ENCODE measurements at places on chromosomes 1 and 21.

DNA sequence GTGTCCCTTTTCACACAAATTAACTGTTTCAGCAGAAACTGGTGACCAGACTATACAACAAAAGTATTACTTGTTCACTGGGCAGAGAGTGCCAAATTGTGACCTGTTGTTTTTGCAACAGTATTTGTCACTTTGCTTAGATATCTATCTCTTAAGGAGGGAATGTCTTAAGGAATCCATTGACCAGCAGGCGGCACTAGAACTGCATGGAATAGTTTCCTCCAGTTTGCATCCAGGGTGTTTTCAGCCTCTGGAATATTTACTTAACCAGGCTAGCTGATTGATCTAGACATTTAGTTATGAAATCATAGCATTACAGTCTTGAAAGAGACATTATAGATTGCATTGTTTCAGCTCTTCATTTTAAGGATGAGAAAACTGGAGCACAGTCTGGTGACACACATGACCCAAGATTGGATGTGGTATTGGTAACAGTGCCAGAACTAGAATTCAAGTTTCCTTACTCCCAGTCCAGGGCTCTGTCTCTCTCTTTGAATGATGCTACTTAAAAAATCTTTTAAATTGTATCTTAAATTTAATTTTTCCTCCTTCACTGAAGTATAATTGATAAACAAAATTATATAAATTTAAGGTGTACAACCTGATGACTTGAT is 16.9 kb downstream of the RPTN start:
- DNase-seq = no peak

DNA sequence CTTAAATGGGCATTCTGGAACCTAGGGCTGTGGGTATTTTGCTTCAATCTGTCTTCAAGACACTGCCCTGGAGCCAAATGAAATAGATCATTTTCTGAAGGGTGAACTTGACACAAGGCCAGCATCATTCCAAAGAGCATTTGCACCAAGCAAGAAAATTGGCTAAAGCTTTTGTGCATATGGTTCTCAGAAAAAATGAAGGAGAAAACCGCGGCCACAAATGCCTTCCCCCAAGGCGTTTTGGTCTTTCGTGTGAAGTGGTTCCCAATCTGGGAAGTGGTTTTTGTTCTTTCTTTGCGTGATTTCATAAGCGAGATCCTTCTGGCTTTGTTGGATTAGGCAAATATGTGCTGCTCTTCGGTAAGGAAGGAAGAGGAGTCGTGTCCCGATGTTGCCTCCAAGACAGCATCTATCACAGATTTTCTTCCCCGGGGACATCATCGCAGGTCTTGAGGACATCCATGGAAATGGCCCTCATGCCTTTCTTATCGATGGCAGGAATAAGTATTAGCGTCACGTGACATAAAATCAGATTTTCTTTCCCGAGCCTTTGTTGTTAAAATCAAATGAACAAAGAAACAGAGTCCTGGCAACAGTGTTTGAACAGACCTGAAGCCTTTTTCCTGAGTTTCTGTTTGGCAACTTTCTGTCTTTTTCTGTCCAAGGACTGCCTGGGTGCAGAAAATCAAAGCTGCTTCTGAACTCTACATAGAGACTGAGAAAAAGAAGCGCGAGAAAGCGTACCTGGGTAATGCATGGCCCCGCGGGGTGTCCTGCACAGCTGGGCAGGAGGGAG is 31.0 kb downstream of the ATP5PO start:
- DNase-seq = no peak

GRCh38 chr1:229650045-229650444 is 24.0 kb downstream of the URB2 start:
- no peak for DNase-seq

DNA sequence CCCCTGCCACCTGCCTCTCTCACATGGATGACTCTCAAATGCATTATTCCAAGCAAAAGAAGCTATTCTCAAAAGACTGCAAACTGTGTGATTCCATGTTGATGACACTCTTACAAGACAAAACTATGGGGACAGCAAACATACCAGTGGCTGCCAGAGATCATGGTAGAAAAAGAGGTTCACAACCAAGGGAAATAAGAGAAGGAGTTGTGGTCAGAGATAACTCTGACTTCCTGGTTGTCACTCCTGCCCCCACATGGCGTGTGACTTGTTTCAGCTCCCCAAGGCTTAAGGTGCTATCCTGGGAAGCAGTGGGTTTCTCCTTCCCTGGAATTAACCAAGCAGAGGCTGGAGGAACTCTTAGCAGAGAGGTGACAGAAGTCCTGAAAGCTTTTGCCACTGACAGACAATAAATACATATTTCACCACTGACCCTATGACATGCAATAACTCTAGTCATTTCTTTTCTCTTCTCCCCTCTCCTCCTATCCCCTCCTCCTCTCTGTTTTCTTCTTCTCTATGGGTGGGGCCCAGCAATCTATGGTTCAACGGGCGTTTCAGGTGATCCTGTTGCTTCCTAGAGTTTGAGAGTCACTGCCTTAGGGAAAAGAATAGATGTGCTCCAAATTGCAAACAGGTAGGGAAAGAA is 185.1 kb downstream of the FCRL5 start:
- no peak for DNase-seq

DNA sequence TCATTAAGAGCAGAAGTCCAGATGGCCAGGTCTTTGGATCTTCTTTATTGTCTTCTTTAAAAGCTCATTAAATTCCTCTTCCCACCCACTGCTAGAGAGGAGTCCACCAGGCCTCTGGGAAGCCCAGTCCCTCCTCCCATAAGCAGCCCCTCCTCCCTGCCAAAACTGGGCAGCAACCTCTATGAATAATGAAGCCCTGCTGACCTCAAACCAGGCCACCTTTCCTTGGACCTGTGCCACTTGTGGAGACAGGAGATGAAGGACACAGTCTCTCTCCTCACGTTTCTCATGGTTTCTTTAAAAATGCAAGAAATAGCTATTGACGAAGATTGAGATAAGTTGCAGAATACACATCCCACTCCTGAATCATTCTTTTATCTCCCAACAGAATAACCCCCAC is 112.8 kb downstream of the EDEM3 start:
- no peak for DNase-seq
